ENCODE measurements at places on chromosomes 13 and 19. TPM values are rescaled to one million over a fixed set of nuclear protein-coding genes. Genes with fewer than 3 reads are reported as not detected.

Gene CYP2F1
- not detected for total RNA-seq

Gene OR10H1
- not detected for total RNA-seq

Gene ESD
- total RNA-seq: 107 TPM

Gene POGLUT2
- 5.4 TPM for total RNA-seq

DNA sequence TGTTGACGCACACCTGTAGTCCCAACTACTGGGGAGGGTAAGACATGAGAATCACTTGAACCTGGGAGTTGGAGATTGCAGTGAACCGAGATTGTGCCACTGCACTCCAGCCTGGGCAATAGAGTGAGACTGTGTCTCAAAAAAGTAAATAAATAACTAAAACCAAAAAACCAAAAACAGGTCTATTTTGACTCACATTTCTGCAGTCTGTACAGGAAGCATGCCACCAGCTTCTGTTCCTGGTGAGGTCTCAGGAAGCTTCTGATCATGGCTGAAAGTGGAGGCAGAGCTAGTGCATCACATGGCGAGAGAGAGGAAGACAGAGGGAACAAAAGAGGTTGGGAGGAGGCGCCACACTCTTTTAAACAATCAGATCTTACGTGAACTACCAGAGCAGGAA lies 142.5 kb downstream of the ITGBL1 start:
- no peak for DNase-seq

DNA sequence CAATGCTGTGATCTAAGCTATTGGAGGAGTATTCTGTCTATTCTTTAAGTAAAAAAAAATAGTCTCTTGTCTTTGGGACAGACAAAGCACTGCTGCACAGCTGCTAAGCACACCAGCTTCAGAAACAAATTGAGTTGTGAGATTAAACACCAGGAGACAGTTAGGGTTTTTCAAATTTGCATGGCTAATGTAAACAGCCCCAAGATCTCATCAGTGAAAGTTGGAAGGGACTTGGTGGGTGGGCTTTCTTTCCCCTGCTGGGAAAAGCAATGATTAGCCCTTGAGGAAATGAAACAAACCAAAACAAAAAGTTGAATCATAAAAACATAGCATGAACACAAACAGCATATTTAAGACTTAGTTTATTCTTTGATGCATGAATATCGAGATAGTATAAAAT lies 143.6 kb upstream of the SLITRK1 start:
- DNase-seq: no peak

DNA sequence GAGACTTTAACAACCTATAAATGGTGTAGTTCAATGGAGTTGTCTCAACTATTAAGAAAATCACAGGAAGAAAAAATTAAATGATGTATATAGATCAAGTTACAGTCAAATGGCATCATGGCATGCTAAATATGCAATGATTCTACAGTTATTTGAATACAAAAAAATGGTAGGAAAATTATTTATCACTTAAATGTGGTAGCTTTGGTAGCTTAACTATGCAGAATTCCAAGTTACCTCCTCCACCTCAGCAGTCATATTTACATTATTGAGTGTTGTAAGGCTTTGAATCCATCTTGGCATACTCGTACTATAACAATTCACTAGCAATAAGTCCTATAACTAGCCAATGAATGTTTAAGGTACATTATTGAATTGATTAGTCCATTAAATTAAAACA lies 36.8 kb downstream of the CAB39L start:
- DNase-seq: no peak

DNA sequence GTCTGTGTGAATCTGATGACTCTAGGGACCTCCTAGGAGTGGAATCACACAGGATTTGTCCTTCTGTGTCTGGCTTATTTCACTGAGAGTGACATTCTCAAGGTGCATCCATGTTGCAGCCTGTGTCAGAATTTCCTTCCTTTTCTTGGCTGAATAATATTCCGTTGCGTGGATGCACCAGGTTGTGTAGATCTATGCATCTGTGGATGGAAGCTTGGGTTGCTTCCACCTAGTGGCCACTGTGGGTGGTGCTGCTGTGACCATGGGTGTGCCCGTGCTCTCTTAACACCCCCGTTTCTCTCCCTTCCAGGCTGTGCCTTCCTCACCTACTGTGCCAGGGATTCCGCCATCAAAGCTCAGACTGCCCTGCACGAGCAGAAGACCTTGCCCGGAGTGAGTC lies 26.2 kb downstream of the CELF5 start:
- no peak for DNase-seq

GRCh38 chr13:99800951-99801350 lies 170.6 kb downstream of the ZIC5 start:
- DNase-seq: no peak

- no peak for DNase-seq
Observed at GRCh38 chr19:30450100-30450499, 77.9 kb downstream of the ZNF536 start.
